Smooth muscle cell of the umbilical artery (primary cell): ENCODE measurements at places on chromosomes 5 and 9. TPM values are rescaled to one million over a fixed set of nuclear protein-coding genes. Genes with fewer than 3 reads are reported as not detected.

Gene TEX53
- not detected in 2 replicates for total RNA-seq

Gene IFNA21
- total RNA-seq, result not detected in 2 replicates

Gene SRD5A1
- 9.5 and 30.7 TPM in 2 replicates for total RNA-seq

Gene OLFML2A
- 2.1 TPM in 2 replicates for total RNA-seq

Gene PCDHB11
- 0.05 and 0.30 TPM in 2 replicates for total RNA-seq

Gene CPLANE1
- total RNA-seq, result 20.5 and 24.3 TPM in 2 replicates

Gene SSBP2
- total RNA-seq, result 10.4 and 14.7 TPM in 2 replicates

Gene SH3TC2
- 1.2 TPM in 2 replicates for total RNA-seq

Gene FOXD4
- total RNA-seq, result under 0.01 and 0.09 TPM in 2 replicates

Gene ANKDD1B
- total RNA-seq, result 1.5 and 1.6 TPM in 2 replicates

Gene IL13
- total RNA-seq, result not detected in 2 replicates

Gene WDR31
- 1.2 and 2.1 TPM in 2 replicates for total RNA-seq

Gene CDKN2B-AS1
- total RNA-seq, result 4.2 and 6.5 TPM in 2 replicates

Gene DMAC1
- total RNA-seq, result 6.3 and 8.9 TPM in 2 replicates

Gene ZNF300
- 5.0 and 7.4 TPM in 2 replicates for total RNA-seq

Gene BTNL8
- not detected in 2 replicates for total RNA-seq

Gene LPCAT1
- total RNA-seq, result 36.8 and 53.1 TPM in 2 replicates

Gene POU5F2
- 0.89 and 1.2 TPM in 2 replicates for total RNA-seq
